ENCODE measurements at places on chromosomes 3 and 15.

DNA sequence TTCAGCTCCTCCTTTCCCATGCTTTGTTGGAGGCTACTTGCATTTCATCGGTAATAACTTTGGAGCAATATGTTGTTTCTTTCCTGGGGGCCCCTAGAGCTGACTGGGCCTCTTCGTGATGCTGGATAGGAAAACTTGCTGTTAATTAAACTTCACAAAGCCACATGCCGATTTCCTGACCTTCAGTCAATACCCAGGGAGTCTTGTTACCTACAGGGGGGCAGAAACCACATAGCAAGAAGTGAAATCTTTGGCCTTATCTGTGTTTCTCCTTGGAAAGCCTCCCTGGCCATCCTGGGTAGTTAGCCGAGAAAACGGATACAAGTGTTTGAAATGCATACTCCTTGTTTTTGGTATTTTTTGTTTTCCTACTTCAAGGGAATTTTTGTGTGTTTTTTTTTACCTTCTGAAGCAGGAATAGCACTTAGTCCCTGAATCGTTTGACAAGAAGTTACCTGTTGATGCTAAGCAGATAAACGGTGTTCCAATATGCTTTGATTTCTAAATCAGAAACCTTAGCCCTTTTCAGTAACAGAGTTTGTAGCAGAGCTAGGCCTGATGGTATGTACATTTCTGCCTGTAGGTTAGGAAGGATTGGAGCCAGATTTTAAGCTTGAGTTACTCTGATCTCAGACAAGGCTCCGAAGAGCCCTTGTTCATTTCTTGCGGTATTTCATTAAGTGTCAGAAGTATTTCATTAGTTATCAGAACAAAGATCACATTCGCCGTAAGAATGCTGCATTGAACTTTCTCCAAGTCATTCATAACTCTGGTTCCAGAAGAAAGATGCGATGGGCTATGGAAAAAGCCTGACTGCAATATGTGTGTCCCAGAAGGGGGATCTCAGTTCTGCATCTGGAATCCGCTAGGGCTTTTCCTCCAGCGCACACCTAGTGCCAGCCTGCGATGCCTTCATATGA is 111.5 kb downstream of the THSD4 start:
- DNase-seq: no peak

DNA sequence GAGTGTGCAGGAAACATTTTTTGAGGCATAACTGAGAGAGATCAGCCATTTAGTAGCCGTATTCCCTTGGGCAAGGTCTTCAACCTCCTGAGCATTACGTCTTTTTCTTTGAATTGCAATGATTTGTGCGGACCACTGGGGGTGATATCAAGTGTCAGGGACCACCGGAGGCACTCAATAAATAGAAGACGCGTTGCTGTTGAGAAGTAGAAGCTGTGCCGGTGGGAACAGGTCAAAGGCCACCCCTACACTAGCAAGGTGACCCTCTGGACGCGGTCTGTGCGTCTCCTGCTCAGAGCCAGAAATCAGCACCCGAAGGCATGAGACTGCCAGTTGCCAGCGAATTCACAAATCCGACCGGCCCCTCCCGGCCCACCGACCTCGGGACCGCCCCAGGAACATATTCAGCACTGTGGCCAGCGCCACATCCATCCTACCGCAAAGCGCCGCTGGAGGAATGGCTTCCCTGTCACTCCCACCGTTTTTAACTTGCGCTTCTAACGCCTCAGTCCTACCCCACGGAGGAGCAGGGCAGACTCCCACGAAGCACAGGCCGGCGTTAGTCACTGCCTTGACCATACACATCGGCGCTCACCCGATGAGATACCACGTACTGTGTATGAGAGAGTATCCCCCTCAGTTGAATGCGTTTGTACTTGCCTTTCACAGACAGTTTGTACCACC is 1.4 kb upstream of the GHSR start:
- DNase-seq: no peak

GRCh38 chr15:63895194-63895593 is 61.4 kb upstream of the HERC1 start:
- no peak for DNase-seq

- DNase-seq: no peak
Observed at GRCh38 chr3:133445108-133445507, 45.3 kb downstream of the BFSP2 start.

Data from cerebellum (tissue), 4 donors.